ENCODE measurements at places on chromosomes 6 and 20.
A peak's percentile ranks its signal among the peaks of the same experiment; 100 is the strongest.

DNA sequence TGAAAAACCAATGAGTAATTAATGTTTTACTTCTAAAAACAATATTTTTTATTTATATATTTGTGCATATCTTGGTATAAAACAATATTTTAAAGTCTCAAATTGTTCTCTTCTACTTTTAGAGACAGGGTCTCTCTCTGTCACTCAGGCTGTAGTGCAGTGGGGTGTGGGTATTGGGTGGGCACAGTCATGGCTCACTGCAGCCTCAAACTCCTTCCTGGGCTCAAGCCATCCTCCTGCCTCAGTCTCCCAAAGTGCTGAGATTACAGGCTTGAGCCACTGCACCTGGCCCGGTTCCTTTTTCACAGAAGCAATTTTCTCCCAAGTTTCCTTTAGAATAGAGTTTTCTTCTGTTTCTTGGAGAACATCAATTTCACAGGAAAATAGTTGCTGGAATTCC is 102.8 kb downstream of the TMEM242 start:
- no peak for DNase-seq

DNA sequence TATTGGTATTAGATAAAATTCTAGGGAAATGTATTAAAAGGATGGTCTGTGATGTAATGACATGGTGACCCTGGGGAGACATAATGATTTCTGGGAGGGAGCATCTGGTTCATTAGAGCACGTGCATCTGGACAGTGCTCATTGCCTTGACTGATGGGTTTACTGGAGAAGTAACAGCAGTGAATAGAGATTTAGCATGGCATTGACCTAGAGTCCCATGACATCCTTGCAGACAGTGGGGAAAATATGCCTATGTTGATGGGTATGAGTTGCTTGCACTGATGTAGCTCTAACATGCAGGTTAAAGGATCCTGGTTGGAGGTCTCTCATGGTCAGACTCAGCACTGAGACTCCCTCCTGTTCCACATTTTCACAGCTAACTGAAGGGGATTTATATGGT is 164.1 kb upstream of the OLIG3 start:
- no peak for DNase-seq

DNA sequence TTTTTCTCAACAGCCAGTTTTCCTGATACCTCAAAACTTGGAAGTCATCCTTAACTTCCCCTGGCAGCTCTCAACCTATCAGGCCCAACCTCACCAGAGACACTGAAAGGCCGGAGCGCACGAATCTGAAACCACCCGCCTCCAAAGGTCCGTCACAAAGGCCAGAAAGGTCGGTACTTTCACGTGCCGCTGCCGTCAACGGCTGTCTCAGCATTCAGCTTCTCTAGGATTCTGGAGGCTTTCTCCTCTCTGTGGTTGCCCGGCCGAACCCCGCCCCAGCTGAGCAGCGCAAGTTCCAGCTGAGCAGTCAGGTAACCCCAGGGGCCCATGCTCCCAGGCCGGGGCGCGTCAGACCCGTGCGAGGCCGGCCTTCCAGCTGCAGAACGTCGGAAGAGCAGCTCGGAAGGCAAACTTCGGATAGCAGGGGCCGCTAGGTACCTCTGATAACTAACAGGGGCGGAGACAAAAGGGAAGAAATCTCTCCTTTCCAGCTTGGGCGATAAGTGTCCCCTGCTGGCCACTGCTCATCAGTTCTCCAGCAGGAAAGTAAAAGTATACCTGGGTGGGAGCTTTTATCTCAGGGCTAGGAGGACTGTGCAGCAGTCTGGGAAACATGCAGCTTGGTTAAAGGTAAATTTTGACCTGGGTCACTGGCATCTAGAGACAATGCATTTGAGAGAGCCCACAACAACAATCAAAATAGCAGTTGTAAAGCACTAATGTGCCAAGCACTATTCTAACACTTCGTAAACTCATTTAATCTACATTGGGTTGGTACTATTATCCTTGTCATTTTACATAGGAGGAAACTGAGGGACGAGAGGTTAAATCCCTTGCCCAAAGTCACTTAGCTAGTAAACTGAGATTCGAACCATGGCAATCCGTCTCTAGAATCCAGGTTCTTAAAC is 16.1 kb downstream of the ZSCAN12 start:
- DNase-seq, result peak; percentile 67

GRCh38 chr6:3506200-3506599 is 49.4 kb upstream of the SLC22A23 start:
- DNase-seq, result no peak

GRCh38 chr6:69349771-69350170 is 447.0 kb downstream of the LMBRD1 start:
- peak; percentile 1 for DNase-seq

DNA sequence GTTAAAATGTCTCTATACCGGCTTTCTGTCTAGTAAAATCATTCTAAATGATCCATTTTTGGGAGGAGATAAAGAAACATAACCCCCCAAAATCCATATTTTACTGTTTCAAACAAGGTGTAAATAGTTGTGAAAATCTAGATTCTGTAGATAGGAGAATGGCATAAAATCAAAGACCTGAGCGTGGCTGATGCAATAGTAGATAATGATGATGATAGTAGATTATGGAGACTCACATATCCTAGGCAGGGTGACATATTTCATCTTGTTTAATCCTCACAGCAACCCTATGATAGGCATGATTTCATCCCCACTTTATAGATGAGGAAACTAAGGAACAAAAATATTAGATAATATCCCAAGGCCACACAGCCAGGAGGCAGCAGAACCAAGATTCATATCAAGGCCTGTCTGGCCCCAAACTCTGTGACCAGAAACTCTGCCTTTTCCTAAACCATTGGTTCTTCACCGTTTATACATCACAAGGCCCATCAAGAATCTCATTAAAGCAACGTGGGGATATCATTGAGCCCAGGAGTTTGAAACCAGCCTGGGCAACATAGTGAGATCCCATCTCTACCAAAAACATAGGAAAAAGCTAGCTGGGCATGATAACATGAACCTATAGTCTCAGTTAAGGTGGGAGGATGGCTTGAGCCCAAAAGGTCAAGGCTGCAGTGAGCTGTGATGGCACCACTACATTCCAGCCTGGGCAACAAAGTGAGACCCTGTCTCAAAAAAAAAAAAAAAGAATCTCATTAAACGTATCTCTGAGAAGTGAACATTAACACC is 55.6 kb downstream of the BPIFB1 start:
- no peak for DNase-seq

GRCh38 chr6:46293641-46294316 is 123.0 kb upstream of the ENPP5 start:
- no peak for DNase-seq

GRCh38 chr20:17835240-17835933 is 133.2 kb downstream of the SNX5 start:
- DNase-seq, result peak; percentile 47

DNA sequence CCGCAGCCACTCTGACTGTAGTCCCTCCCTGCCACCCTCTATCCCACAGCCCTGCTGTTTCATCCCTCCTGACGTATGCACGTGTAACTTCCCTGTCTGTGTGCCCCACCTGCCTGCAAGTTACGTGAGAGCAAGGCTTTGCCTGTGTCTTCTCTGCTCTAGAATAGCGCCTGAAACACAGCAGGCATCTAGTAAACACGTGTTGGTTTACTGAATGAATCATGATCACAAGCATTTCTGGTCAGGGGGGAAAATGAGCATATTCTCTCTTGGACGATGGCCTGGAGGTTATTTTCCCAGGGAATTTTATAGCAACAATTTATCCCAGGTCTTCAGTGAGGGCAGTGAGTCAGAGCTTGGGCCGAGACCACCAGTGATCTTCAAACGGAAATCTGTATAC is 38.3 kb downstream of the PSMG4 start:
- DNase-seq, result no peak

DNA sequence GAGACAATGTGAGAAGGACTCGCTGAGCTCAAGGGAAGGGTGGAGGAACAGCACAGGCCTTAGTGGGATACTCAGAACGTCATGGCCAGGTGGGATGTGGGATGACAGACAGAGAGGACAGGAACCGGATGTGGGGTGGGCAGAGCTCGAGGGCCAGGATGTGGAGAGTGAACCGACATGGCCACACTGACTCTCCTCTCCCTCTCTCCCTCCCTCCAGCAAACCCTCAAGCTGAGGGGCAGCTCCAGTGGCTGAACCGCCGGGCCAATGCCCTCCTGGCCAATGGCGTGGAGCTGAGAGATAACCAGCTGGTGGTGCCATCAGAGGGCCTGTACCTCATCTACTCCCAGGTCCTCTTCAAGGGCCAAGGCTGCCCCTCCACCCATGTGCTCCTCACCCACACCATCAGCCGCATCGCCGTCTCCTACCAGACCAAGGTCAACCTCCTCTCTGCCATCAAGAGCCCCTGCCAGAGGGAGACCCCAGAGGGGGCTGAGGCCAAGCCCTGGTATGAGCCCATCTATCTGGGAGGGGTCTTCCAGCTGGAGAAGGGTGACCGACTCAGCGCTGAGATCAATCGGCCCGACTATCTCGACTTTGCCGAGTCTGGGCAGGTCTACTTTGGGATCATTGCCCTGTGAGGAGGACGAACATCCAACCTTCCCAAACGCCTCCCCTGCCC is 1.7 kb downstream of the TNF start:
- no peak for DNase-seq

- no peak for DNase-seq
Observed at GRCh38 chr6:51141080-51141479, 322.4 kb downstream of the TFAP2B start.

DNA sequence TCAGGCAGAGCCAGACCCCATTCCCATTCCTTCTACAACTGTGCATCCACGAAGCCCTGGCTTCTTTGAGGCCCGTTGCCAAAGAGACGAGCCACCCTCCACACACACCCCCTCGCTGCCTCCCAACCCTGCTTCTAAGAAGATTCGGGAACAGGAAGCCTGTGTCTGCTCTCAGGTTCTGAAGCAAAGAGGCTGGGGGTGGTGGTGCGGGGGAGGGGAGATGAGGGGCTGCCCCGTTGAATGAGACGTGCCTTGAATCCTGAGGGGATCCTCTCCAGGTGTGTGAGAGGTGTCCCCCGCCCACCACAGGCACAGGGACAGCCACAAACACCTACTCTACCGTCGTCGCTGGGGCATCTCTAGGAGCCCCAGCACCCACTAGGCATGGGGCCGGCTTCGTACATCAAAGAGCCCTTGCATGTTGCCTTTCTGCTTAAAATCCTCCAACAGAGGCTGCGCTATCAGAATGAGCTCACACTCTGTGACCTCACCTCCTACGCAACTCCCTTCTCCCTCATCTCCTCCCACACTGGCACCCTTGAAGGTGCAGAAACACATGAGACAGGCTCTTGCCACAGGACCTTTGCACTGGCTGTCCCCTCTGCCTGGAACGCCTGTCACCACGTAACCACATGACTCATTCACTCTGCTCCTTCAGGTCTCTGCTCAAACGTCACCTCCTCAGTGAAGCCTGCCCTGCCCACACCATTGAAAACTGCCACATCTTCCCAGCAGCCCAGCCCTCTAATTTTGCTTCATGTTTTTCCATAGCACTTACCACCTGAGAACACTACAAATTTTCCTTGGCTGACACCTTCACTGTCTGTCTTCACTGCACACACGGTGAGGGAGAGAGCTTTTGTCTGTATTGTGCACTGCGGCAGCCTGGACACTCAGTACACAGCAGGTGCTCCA is 58.5 kb downstream of the PREX1 start:
- no peak for DNase-seq

- DNase-seq, result no peak
Observed at GRCh38 chr6:42449917-42450476, 1.7 kb downstream of the TRERF1 start.

- no peak for DNase-seq
Observed at GRCh38 chr6:52510213-52510562, 66.7 kb downstream of the TRAM2 start.

- DNase-seq, result no peak
Observed at GRCh38 chr6:166911248-166911677, 45.1 kb downstream of the RNASET2 start.

- no peak for DNase-seq
Observed at GRCh38 chr6:329888-330691, 37.8 kb downstream of the DUSP22 start.

DNA sequence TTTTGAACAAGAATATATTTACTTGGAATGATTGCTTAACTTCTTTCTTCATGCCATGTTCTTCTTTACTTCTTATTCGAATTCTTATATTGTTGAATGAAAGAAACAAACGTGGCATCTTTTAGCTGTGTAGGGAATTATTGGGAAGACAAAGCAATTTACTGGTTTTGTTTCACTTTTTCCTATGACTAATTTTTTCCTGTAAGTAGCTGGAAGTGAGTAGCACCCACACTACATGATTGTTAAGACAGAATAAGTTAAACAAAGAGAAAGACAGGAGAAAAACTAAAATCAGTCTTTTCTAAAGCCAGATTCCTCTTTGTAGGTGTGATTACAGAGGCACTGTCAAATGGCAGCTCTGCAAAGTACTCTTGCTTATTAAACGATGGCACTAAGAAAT is 593.4 kb downstream of the EYS start:
- peak; percentile 7 for DNase-seq

GRCh38 chr6:41167173-41167963 is 4.5 kb upstream of the TREM2 start:
- peak; percentile 38 for DNase-seq

GRCh38 chr6:49902856-49903255 is 36.5 kb upstream of the CRISP1 start:
- DNase-seq, result no peak

DNA sequence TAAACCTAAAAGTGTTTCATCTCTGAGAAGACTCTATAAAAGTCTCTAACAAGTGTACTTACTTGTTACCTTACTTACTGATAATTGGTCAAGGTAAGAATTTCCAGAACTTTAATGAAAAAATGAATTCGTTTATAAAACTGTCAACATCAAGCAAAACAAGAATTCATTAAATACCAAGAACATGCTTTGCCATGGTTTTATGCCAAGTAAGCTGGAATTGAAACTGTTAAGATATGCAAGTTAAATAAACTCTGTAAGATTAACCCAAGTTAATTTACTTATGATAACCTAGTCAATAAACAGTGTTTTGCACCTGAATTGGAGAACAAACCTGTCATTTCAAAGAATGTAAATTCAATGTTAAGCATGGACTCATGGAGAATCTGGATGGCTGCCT is 17.1 kb upstream of the DEFB113 start:
- no peak for DNase-seq

DNA sequence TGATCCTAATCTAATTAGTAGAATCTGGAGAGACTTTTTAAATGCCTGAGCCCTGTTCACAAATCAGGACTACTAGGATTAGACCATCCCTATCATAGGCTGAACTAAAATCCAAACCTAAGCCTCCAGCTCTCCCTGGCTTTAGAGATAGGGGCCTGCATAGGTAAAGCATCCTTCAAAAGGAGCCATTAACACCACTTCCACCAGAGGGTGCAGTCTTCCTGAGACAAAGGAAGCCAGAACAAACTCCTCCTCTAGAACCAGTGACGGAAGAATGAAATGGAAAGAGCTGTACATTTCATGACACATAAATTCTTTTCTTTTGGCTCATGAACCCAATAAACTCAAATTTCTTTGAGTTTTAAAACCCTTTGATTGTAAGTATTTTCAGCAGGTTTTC is 291.2 kb upstream of the ADGRB3 start:
- DNase-seq, result peak; percentile 22

DNA sequence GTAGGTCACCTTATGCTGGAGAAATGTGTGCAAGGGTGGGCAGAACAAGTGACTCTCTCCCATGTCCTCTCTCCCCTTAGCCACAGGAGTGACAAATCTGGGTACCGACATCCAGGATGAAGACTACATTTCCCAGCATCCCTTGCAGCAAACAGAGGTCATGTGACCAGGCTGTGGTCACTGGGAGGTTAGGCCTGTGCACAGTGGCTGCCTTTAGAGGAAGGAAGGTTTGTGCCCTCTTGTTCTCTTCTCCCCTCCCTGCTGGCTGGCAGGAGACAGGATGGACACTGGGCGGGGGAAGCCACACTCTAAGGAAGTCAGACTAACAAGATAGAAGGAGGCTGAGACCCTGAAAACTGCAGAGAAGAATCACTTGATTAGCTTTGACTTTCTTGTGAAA is 360.2 kb downstream of the PREX1 start:
- DNase-seq, result no peak

Data from AG08396 (cell line).